ENCODE measurements at places on chromosomes 11 and 22. TPM values are rescaled to one million over a fixed set of nuclear protein-coding genes. Genes with fewer than 3 reads are reported as not detected.
A peak's percentile ranks its signal among the peaks of the same experiment; 100 is the strongest.

GRCh38 chr11:129374081-129374992, 1.3 kb upstream of the BARX2 start:
- peak overlapping the region; percentile 88 for H3K4me3 ChIP-seq
- no peak overlapping the region for H3K27ac ChIP-seq
- no peak for DNase-seq
- no peaks in the 10 kb centered on the region for H3K36me3 ChIP-seq
- peaks cover 5% of the 10 kb centered on the region for H3K4me1 ChIP-seq

DNA sequence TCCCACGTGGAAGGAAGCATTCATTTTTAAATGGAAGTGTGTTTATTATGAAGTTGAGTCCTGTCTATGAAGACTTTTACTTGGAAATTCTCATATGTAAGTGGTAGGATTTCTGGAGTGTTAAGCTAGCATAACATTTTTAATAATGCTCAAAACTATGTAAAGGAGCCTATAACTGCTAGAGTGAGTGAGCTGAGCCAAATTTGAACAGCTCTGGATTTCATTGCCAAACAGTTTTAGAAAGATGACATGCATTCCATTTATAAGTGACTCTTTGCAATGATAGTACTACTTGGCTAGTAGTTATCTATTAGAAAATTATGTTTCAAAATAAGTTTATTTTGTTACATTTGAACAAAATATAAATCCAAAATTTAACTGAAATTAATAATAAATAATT, 721.2 kb downstream of the LUZP2 start:
- H3K4me1 ChIP-seq: no peaks in the 10 kb centered on the region
- H3K36me3 ChIP-seq: no peaks in the 10 kb centered on the region
- no peak overlapping the region for H3K27ac ChIP-seq
- no peak for DNase-seq
- H3K27me3 ChIP-seq: peaks cover 1% of the 10 kb centered on the region

GRCh38 chr22:27853424-27853823, 51.9 kb upstream of the MN1 start:
- H3K4me1 ChIP-seq: peaks cover 6% of the 10 kb centered on the region
- no peak overlapping the region for H3K27ac ChIP-seq

GRCh38 chr22:39446239-39446721, 10.5 kb upstream of the MGAT3 start:
- DNase-seq: no peak
- peaks cover 9% of the 10 kb centered on the region for H3K4me1 ChIP-seq
- H3K27ac ChIP-seq: no peak overlapping the region
- peaks cover 3% of the 10 kb centered on the region for H3K27me3 ChIP-seq
- no peak overlapping the region for H3K4me3 ChIP-seq

GRCh38 chr11:119605137-119605665, 123.8 kb downstream of the NECTIN1 start:
- no peak for DNase-seq
- peaks cover 8% of the 10 kb centered on the region for H3K4me1 ChIP-seq
- H3K4me3 ChIP-seq: no peak overlapping the region
- H3K27me3 ChIP-seq: peaks cover 7% of the 10 kb centered on the region
- H3K27ac ChIP-seq: no peak overlapping the region
- H3K36me3 ChIP-seq: no peaks in the 10 kb centered on the region

DNA sequence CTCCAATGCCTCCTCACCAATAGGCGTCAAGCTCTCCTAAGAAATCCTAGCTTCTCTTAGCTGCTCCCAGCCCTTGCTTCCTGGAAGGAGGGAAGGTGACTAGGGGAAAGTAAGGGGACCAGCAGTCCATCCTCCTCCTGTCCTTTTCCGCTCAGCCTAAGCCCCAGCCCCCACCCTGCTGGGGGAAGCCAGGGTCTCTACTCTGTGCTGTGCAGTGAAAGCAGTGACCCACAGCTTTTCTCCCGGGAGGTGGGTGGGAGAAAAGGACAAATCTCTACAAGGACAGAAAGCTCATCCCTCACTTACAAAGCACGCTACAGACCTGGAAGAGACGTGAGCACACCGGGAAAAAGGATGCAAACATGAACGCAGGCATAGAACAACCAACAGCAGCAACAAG, 30.9 kb upstream of the PHLDA2 start:
- H3K36me3 ChIP-seq: no peaks in the 10 kb centered on the region
- H3K4me3 ChIP-seq: no peak overlapping the region
- DNase-seq: no peak
- H3K27me3 ChIP-seq: no peaks in the 10 kb centered on the region
- peaks cover 32% of the 10 kb centered on the region for H3K4me1 ChIP-seq

The MS4A15 gene
- not detected for total RNA-seq

The RIC3 gene
- total RNA-seq: 34.4 TPM

All from glutamatergic neuron (in vitro differentiated cells).